ENCODE measurements at places on chromosomes 2 and 18. TPM values are rescaled to one million over a fixed set of nuclear protein-coding genes. Genes with fewer than 3 reads are reported as not detected.

Gene ELOA2
- total RNA-seq = not detected

Gene ANKAR
- 2.1 TPM for total RNA-seq

Gene GPC1
- 124 TPM for total RNA-seq

Gene TMEM247
- total RNA-seq = not detected

Gene CAPN14
- not detected for total RNA-seq

Gene KLHL30
- not detected for total RNA-seq

Gene GULP1
- 64.2 TPM for total RNA-seq

Gene WNT6
- not detected for total RNA-seq

Gene FHOD3
- 4.9 TPM for total RNA-seq

Gene ACMSD
- not detected for total RNA-seq

Gene LIMS1
- total RNA-seq = 109 TPM

Gene ASAP2
- 7.2 TPM for total RNA-seq

Gene SMAD2
- total RNA-seq = 51.3 TPM

Gene DSC3
- total RNA-seq = 1.4 TPM

Gene CRYGD
- total RNA-seq = not detected

Gene OXER1
- 0.13 TPM for total RNA-seq

Gene PRKD3
- 41.0 TPM for total RNA-seq

Gene MLPH
- total RNA-seq = 47.4 TPM

Gene NLRC4
- not detected for total RNA-seq

Gene C1GALT1C1L
- 0.39 TPM for total RNA-seq

Gene TANK
- total RNA-seq = 44.7 TPM

Gene MOGAT1
- not detected for total RNA-seq

Gene CKAP2L
- total RNA-seq = 19.4 TPM

Gene UGT1A9
- not detected for total RNA-seq

Gene TMEM178A
- 1.8 TPM for total RNA-seq

Gene CHMP3
- total RNA-seq = 47.1 TPM

Gene INO80C
- 5.2 TPM for total RNA-seq

Gene NRP2
- 35.7 TPM for total RNA-seq

Gene POTEC
- total RNA-seq = not detected

Gene SH3BP4
- total RNA-seq = 47.0 TPM

Gene DPP4
- 13.3 TPM for total RNA-seq

Gene STAT4
- total RNA-seq = 0.64 TPM

Gene DOK1
- total RNA-seq = 11.8 TPM

Gene DUSP19
- total RNA-seq = 3.3 TPM

Gene RAB11FIP5
- total RNA-seq = 29.0 TPM

Gene HTRA2
- 28.8 TPM for total RNA-seq

Gene DNER
- total RNA-seq = 4.8 TPM

Gene VWA3B
- not detected for total RNA-seq

Gene GPR35
- not detected for total RNA-seq

Gene CYBRD1
- total RNA-seq = 37.9 TPM

Gene REG3A
- not detected for total RNA-seq

Gene SCG2
- 11.7 TPM for total RNA-seq

Gene IRS1
- 99.9 TPM for total RNA-seq

Data from epithelial cell of alveolus of lung (primary cell).